BJ (cell line): ENCODE measurements at places on chromosomes 4 and X. TPM values are rescaled to one million over a fixed set of nuclear protein-coding genes. Genes with fewer than 3 reads are reported as not detected.

IL13RA1 gene
- 27.7 and 51.5 TPM in 2 replicates for polyA plus RNA-seq

TMEM47 gene
- 56.9 and 97.9 TPM in 2 replicates for polyA plus RNA-seq

DUX4 gene
- not detected in 2 replicates for polyA plus RNA-seq

ARHGAP10 gene
- polyA plus RNA-seq, result 17.6 and 20.2 TPM in 2 replicates

XAGE2 gene
- polyA plus RNA-seq, result not detected in 2 replicates

SEL1L3 gene
- polyA plus RNA-seq, result 13.0 and 25.0 TPM in 2 replicates

MND1 gene
- 0.44 and 2.2 TPM in 2 replicates for polyA plus RNA-seq

PRSS12 gene
- 108 and 139 TPM in 2 replicates for polyA plus RNA-seq

UNC5C gene
- polyA plus RNA-seq, result not detected in 2 replicates

ASMT gene
- polyA plus RNA-seq, result not detected in 2 replicates

PARM1 gene
- polyA plus RNA-seq, result 0.01 and 0.02 TPM in 2 replicates

USP17L13 gene
- polyA plus RNA-seq, result not detected in 2 replicates

BEX1 gene
- polyA plus RNA-seq, result 23.9 and 38.6 TPM in 2 replicates

PPBP gene
- not detected in 2 replicates for polyA plus RNA-seq

ANOS1 gene
- 0.74 and 0.89 TPM in 2 replicates for polyA plus RNA-seq
